ENCODE measurements at places on chromosomes 7 and 10.

DNA sequence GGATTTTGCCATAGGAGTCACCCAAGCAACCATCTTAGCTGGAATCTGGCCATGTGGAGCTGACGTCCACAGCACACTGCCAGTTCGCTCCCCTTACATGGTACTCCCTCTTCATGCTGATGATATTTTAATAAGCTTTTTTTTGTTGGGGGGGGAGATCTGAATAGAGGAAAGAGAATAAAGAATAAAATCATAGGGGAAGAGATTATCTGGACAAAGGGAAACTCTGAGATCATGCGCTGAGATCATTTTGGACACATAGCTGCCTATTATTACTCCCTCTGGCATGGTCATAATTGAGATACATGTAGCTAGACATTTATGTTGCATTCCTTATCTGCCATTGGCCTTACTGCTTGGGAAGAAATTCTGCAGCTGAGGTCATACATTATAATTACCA, 282.7 kb downstream of the HTR7 start:
- no peak for DNase-seq

- no peak for DNase-seq
Observed at GRCh38 chr7:101020444-101020843, 563 bp downstream of the MUC17 start.

GRCh38 chr10:421170-421569, 268.3 kb downstream of the DIP2C start:
- no peak for DNase-seq

DNA sequence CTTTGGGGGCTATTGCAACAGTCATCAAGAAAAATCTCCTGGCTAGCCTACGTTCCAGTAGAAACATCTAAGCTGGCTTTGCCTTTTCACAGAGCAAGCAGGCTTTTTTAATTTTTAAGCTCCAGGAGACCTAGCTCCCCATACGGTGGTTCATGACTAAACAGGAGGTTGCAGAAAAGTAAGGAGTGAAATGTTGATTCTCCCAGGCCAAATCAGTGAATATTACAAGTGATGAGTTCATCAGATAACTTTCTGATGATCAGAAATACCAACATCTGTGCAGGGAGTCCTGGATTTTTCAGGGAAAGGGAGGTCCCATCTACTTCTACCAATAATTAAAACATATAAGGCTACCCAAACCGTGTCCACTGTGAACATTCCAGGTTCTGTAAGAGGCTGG, 477.3 kb upstream of the CELF2 start:
- no peak for DNase-seq

DNA sequence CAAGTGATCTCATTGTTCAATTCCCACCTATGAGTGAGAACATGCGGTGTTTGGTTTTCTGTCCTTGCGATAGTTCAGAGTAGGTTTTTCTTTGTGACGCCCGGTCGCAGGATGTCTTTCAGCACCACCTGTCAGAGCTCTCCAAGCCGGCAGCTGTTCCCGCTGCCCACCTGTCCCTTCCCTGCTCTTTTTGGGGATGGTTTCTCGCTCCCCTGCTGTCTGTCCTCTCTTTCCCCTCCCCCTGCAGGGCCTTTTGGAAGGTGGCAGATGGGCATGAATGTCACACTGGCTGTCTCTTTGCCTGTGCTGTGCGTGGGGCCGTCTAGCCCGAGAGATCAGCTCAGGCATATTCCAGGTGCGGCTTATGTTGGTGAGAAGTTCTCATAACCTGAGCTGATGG, 137.0 kb downstream of the GRK5 start:
- no peak for DNase-seq

DNA sequence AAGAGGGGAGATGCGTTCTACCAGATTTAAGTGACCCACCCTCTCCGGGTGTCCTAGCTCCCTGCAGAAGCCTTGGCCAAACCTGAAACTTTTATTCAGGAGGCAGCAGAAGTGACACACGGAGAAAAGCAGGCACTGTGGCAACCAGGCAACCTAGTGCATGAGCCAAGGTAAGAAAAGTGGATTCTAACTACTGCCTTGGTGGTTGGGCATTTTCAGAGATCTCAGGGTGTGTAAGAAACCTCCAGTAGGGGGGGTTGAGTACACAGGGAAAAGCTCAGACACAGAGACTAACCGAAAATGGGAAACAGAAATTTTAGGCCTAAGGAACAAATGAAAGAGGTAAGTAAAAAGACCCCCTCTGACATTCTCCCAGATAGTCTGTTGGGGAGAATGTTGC, 645.7 kb downstream of the ANKRD7 start:
- no peak for DNase-seq

- no peak for DNase-seq
Observed at GRCh38 chr7:157570531-157571200, 233.9 kb downstream of the DNAJB6 start.

DNA sequence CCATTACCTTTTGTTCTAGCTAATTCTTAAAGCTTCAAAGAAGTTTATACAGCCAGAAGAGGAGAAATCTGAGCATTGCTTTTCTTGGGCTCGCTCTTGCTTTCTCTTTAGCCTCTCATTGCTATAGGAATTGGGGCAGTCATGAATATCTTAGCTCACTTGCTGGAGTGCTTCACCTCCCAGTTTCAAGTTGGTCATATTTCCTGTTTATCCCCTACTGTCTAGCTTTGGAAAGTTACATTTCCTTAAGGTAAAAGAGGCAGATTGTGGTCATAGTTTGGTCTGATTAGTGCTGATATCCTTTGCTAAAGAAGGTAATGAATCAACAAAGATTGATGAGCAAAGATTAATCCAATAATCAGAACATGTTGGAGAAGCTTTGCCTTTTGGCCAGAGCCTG, 77.7 kb upstream of the GLI3 start:
- no peak for DNase-seq
